ENCODE measurements at places on chromosomes 2 and 18.

DNA sequence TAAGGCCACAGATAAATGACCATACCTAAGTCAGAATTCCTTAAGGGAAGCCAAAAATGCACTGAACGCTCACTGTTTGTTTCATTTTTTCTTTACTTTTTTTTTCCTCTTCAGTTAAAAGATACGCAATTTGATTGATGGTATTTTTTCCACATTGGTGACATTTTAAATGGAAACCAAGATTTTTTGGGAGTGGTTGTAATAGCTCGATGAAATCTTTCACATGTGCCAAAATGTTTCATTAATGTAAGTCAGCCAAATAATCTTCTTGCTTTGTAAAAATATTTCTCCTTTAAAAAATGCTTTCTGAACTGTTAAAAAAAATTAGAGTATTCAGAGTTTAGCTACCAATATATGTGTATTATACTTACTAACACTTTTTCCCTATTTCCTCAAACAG lies 339.8 kb downstream of the ZEB2 start:
- no peak for DNase-seq

- DNase-seq, result no peak
These were observed 113.7 kb downstream of the CLIP4 start for GRCh38 chr2:29228947-29229346.

DNA sequence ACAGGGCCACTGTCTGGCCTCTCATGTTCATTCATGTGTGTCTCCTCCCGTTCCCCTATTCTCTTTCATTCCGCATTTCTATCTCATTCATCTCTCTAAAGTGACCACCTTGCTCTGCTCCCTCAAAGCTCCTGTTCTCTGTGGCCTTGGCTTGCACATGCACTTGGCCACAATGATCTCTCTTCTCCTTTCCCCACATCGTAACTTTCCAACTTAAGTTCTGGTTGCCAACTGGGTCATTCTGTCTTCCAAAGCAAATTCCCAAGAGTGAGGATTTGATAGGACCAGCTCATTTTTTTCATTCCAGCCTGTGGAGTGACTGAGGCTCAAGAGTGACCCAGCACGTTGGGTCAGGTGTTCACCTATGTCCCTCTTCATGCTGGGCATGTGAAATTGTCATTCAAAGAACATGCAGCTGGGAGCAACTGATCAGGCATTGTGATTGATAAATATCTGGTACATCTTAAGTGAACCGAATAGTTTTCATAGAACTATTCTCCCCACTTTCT lies 14.3 kb upstream of the ITGA6 start:
- no peak for DNase-seq

DNA sequence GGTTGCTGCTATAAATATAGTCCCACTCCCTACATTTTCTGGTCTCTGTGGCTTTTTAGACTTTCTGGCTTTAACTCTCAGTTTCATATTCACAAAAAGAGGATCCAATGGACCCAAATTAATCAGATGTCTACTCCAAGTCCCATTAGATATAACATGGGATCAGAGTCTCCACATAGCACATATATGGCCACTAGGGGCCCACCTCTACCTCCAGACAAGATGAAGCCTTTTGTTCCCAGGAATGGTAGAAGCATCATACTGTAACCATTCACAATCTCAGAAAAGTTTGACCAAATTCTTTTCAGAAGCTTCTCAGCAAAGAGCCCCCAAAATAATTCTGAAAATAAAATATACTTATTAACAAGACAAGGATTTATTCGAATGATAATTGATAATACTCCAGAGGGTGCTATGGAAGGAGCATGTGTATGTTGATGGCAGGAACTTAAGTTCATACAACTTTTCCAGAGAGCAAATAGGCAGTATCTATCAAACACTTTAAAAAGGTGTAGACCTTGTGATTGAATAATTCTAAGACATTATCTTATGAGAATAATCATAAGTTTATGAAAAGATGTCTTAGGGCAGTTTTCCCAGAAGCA lies 382.3 kb upstream of the CRIM1 start:
- no peak for DNase-seq

- DNase-seq, result no peak
These were observed 356.1 kb upstream of the ETAA1 start for GRCh38 chr2:67041051-67041450.

GRCh38 chr2:55224761-55225261 lies 7.3 kb downstream of the CLHC1 start:
- no peak for DNase-seq

DNA sequence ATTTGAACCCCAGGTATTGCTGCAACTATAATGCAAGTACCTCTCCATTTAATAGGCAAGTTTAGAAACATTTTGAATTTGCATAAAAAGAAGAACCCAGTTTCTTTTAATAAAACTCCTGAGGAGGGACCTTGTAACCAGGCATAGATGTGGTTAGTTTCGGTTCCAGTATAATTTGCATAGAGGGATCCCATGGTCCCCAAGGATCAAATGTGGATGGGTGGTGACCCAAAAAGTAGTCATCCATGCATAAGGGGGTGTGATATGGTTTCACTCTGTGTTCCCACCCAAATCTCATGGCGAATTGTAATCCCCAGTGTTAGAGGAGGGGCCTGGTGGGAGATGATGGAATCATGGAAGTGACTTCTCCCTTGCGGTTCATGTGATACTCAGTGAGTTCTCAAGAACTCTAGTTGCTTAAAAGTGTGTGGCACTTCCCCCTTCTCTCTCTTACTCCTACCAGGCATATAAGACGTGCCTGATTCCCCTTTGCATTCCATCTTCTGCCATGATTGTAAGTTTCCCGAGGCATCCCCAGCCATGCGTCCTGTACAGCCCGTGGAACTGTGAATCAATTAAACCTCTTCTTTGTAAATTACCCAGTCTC lies 40.2 kb upstream of the SKA1 start:
- no peak for DNase-seq

GRCh38 chr2:174174741-174175140 lies 73.6 kb downstream of the OLA1 start:
- no peak for DNase-seq

GRCh38 chr2:241703032-241703604 lies 1.3 kb downstream of the ING5 start:
- DNase-seq, result no peak

DNA sequence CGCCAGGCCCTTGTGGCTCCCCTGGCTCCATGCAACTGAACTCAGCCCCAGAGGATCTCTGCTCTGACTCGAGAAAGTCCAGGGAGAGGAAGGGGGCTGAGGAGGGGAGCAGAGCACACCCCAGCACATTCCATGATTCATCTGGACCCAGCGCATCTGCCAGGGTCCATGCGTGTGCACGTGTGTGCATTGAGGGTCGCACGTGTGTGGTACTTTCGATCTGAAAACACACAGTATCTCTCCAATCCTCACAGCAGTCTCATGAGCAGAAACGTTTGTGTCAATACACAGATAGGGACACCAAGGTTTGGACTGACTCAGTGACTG lies 146.4 kb upstream of the ID2 start:
- DNase-seq, result no peak

- no peak for DNase-seq
These were observed 24.3 kb upstream of the RPIA start for GRCh38 chr2:88667219-88667618.

DNA sequence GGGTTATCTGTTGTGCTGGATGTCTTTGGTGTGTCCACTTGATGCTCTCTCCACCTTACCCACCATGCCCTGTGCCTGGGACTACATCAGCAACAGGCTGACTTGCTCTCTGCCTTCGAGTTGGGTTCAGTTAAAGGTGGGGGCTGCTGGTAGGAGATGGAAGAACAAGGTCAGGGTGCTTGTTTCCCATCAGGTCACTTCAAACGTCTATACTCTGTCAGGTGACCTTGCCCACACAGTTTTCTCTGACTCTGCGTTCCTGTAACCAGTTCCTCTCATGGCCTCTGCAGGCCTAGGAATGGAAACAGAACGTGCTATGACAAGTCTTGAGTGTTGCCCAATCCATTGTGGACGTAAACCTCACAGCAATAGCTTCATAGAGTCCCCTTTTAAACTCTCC lies 38.4 kb upstream of the PAPOLG start:
- DNase-seq, result no peak

DNA sequence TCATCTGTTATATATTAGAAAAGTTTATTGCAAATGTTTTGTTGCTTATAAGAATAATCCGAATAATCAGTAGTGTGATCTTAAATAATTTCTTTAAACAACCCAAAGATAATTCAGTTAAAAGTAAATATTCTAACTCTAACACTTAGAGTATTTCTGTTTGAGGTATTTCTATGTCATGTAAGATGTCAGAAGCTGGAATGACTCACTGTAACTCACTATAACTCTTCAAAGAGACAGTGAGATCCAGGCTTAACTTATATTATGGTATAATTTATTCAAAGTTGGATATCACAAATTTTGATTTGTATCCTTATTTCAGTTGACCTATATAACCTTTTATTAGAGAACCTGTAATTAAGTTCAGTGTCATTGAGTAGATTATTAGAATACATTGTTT lies 6.9 kb downstream of the MBD5 start:
- DNase-seq, result no peak

DNA sequence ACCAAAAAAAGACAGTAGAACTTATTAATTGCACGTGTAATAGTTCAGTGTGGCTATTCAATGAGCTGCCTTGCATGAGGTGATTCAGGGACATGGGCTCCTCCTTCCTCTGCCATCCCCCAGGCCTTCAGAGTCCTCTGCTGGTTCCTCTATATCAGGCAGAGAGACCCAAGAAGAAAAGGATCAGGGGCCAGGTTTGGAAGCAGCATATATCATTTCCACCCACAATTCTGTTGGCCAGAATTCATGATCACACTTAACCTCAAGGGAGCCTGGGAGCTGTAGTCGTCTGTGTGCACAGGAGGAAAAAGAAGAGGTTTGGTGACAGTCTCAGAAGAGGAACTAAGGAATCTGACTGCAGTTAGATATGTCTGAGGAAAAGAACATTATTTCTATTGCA lies 114.0 kb upstream of the GLS start:
- no peak for DNase-seq

DNA sequence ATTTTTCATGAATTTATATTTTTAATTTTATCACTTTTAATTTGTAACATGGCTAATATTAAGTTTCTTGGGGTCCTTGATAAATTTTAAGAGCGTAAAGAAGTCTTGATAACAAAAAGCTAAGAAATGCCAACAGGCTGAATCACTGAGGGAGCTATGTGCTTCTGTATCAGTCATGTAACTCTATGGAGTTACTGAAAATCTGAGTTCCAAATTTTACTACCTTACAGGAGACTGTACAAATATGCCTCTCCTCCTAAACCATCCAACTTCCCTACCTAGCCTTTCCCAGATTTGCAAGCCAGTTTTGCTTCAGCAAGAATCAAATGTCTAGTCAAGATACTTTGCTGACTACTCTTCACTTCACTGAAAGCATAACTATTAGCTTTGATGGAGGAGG lies 35.7 kb downstream of the FEZ2 start:
- no peak for DNase-seq

DNA sequence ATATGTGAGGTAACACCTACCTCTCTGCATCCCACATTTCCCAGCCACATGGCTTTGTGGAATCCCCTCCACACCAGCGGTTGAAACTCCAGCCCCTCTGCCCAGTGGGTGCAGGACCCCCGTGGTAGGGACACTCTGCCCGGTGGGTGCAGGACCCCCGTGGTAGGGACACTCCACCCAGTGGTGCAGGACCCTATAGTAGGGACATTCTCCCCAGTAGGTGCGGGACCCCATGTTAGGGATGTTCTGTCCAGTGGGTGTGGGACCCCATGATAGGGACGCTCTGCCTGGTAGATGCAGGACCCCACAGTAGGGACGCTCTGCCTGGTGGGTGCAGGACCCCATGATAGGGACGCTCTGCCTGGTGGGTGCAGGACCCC lies 11.5 kb downstream of the COPS9 start:
- no peak for DNase-seq

DNA sequence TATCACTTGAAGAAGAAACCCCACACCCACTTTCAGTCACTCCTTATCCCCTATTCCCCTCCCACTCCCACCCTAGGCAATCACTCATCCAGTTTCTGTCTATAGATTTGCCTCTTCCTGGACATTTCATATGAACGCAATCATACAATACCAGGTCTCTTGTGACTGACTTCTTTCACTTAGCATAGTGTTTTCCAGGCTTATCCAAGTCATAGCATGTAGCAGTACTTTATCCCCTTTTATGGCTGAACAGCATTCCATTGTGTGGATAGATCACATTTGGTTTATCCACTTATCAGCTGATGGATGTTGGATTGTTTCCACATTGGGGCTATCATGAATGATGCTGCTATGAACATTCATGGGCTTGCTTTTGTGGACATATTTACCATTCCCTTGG lies 6.6 kb downstream of the CFAP221 start:
- DNase-seq, result no peak

GRCh38 chr2:161355106-161355505 lies 46.9 kb downstream of the PSMD14 start:
- no peak for DNase-seq

DNA sequence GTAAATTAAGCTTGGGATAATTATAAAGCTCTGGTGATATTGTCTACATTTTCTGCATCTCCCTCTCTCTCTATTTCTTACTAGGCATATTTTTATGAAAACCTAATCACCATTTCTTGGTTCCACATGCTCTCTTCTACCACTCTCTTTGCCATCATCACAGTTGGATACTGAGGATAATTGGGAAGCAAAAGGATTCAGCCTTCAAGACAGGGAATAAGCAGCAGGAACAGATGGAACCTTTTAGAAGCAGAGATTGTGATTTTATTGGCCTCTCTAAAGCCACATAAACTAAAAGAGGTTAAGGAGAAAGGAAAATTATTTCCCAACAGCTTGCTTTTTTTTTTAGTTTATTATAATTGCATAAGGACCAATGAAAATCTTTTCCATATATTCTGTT lies 226.3 kb upstream of the SPHKAP start:
- no peak for DNase-seq

- DNase-seq, result no peak
These were observed 42.6 kb upstream of the CDH20 start for GRCh38 chr18:61290616-61291015.
